ENCODE measurements at places on chromosomes 1 and 21. TPM values are rescaled to one million over a fixed set of nuclear protein-coding genes. Genes with fewer than 3 reads are reported as not detected.
A peak's percentile ranks its signal among the peaks of the same experiment; 100 is the strongest.

- H3K27me3 ChIP-seq: no peaks in the 10 kb centered on the region
- H3K36me3 ChIP-seq: no peaks in the 10 kb centered on the region
- no peak overlapping the region for H3K27ac ChIP-seq
- H3K4me3 ChIP-seq: no peak overlapping the region
These were observed 48.5 kb upstream of the FBXO28 start for GRCh38 chr1:224065455-224065854.

DNA sequence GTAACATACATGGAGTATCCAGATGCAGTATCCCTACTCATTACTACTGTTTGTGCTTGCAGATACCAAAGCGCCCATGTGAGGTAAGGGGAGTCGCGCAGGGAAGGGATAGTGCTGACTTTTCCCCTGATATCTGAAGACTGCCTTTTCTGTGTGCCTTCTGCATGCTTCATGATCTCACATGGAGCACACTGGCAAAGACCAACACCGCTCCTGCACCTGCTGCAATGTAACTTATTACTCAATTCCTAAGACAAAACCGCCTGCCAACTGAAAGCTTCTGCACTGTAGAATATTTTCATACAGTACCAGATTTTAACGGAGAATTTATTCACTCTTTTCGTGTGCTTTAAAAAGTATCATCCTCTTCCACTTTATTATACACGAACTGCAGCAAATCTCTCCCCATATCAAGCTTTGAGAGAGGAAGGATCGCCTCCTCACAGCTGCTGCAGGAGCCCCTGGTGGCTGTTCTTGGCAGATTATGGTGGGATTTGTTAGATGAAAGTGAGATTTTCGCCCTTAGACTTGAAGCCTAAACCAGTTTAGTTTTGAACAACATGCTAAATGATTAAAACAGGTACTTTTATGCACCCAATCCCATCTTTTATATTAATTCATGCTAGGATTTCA is 99.1 kb downstream of the PTPN14 start:
- no peaks in the 10 kb centered on the region for H3K36me3 ChIP-seq
- DNase-seq: no peak
- no peaks in the 10 kb centered on the region for H3K4me1 ChIP-seq
- no peak overlapping the region for H3K4me3 ChIP-seq
- no peak overlapping the region for H3K27ac ChIP-seq

- H3K27me3 ChIP-seq: no peaks in the 10 kb centered on the region
- H3K36me3 ChIP-seq: peaks cover 4% of the 10 kb centered on the region
- H3K27ac ChIP-seq: peak overlapping the region; percentile 92
- no peak for DNase-seq
These were observed 1.3 kb downstream of the TMEM167B start for GRCh38 chr1:109091839-109092193.

MSH4 gene
- total RNA-seq: 0.58 TPM

- no peaks in the 10 kb centered on the region for H3K4me1 ChIP-seq
- H3K4me3 ChIP-seq: no peak overlapping the region
- no peaks in the 10 kb centered on the region for H3K27me3 ChIP-seq
These were observed 40.8 kb downstream of the WNT2B start for GRCh38 chr1:112549590-112549989.
